Activated CD4-positive, alpha-beta T cell treated with anti-CD3 and anti-CD28 coated beads, Interleukin-2, amount 50 U/mL, for 1 hour (primary cell): ENCODE measurements at places on chromosomes 5 and 9.

DNA sequence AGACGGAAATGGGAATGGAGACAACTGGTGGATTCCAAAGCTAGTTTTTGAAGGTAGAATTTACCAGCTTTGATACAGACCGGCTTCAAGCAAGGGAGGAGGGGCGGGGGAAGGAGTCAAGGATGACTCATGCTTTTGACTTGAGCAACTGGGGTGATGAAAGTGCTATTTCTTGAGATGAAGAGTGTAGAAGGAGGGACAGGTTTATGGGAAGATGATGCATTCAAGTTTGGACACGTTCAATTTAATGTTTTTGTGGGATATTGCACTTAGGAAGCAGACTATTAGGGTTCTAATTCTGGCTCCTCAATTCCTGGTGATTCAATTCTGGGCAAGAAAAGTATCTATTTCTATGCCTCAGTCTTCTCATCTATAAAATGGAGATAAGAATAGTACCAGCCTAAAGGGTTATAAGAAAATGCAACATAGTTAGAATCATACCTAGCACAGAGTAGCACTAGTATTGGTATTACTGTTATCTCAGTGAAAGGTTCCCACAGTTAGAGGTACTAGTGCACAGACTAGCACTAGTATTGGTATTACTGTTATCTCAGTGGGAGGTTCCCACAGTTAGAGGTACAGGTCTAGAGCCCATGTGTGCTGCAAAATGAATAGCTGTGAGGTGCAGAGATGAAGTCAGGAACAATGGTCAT, 4.6 kb downstream of the NIPAL4 start:
- peak; percentile 13 for DNase-seq

DNA sequence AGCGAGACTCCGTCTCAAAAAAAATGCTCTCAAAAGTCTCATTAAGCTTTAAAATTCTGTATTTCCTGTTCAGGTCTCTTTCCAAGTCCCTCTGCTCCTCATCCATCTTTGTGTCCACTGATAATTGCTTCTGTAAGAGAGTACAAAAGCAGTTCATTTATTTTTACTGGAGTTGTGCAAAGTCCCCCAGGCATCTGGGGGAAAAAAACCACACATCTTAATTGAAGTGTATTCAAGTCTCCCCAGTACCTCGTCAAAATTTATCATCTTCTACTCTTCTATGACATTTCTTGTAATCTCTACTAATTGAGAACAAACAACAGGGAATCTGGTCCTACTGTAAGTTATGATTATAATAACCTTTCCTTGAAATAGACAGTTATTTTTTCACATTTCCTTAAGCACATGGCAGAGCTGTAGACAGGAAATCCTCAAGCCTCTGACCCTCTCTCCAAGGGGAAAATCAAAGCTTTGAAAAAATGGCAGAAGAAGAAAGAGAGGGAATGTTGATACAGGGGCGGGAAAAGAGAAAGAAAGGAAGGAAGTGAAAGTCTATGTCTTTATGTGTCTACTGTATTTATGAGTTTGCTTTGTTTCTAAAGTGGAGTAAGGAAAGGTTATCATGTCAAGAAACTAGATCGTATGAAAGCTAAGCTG, 51.5 kb downstream of the RAI14 start:
- DNase-seq, result no peak

DNA sequence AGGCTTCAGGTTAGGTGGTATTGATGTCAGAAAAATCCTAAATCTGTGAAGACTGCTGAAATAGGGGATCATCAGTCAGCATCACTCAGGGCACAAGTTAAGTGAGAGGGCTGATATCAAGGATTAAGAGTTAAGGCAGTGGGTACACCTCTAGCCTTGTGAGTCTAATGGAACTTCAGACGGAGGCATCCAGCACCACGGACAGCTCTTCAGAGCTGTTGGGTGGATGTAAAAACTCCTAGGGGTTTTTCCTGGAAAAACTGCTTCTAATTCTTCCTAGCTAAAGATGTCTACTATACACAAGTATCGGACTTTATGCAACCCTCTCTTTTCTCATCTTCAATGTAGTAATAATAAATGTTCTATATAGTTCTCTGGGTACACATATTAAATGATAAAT, 165.9 kb downstream of the SH3GL2 start:
- no peak for DNase-seq

- DNase-seq, result no peak
Measured at GRCh38 chr5:45642370-45642769, 53.8 kb downstream of the HCN1 start.

GRCh38 chr5:14457476-14457875, 124.1 kb upstream of the OTULINL start:
- no peak for DNase-seq

GRCh38 chr5:163807781-163808180, 302.4 kb downstream of the MAT2B start:
- no peak for DNase-seq

- DNase-seq, result peak; percentile 61
Measured at GRCh38 chr9:100028201-100028784, 70.5 kb downstream of the ERP44 start.

DNA sequence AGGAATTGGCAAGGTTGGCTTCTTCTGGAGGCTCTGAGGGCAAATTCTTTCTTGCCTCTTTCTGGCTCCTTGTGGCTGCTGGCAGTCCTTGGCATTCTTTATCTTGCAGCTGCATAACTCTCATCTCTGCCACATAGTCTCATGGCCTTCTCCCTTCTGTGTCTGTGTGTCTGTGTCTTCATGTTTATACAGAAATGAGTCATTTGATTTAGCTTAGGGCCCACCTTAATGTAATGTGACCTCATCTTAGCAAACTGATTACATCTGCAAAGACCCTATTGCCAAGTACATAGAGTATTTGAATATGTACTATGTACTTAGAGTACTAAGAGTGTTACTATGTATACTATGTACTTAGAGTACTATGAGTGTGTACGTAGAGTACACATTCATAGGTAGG, 122.5 kb downstream of the RFK start:
- no peak for DNase-seq

- no peak for DNase-seq
Measured at GRCh38 chr9:137955224-137955570, 77.6 kb downstream of the CACNA1B start.

DNA sequence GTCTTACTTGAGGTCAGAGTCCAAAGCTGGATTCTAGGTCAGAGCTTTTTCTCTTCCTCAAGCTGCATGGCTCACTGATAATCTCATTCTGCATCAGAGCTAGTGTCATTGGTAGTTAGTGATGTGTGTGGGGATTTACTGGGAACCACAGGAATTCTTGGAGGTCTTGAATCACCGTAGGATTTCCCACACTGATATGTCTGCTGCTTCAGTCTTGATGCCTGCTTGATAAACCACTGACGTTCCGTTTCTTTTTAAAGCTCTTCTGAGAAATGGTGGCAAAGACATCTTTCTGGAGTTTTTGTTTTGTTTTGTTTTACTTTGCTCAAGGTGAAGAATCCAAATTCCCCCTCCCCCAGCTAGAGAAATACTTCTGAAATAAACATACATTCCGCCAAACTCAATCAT, 1.2 kb upstream of the GARIN3 start:
- no peak for DNase-seq

DNA sequence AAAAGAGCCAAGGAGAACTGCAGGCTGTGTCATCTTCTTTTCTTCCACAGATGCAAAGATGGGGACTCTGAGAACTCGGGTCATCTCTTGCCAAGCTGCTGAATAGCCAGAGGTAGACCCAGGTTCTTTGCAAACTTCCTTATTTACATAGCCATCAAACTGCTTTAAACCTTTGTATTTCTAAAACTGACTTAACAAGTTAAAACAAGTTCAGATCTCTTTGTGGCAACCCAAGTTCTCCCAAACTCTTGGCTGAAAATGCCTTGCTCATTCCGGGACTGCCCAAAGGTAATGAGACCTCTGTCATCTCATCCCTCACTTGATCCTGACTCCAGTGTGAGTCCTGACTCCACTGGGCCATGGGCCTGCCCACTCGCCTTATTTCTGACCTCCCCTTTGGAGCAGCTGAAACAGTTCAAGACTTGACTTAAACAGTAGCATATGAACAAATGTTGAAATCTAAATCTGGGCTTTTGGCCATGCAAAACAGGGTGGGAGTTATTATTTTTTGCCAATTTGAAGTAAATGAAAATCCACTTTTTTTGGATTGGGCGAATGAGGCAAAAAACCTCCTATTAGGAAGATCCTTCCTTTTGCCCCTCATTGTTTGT, 50.6 kb downstream of the FBXL7 start:
- DNase-seq, result no peak

GRCh38 chr5:121053055-121053985, 589.2 kb downstream of the PRR16 start:
- no peak for DNase-seq

- DNase-seq, result no peak
Measured at GRCh38 chr5:10746711-10747110, 14.3 kb downstream of the DAP start.

- DNase-seq, result no peak
Measured at GRCh38 chr5:43627028-43627427, 24.0 kb downstream of the NNT start.

- no peak for DNase-seq
Measured at GRCh38 chr5:35438288-35438687, 179.4 kb upstream of the SPEF2 start.

DNA sequence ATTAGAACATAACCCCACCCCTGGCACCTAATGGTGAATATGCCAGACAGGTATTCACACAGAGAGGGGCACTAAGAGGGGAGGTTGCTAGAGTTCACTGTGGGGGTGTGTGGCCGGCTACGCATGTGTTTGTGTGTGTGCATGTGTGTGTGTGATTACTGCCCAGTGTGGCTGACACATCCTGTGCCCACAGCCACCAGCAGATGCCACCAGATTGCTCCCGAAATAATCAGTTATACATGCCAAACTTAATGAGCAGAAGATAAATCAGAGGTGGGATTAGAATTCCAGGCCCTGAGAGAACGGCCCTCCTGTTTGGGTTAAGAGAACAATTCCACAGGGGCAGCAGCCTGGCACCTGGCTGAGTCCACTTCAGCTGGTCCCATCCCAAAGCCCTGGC, 91.8 kb upstream of the TBCA start:
- no peak for DNase-seq

GRCh38 chr9:127555840-127556820, 55.9 kb upstream of the STXBP1 start:
- DNase-seq, result peak; percentile 44

DNA sequence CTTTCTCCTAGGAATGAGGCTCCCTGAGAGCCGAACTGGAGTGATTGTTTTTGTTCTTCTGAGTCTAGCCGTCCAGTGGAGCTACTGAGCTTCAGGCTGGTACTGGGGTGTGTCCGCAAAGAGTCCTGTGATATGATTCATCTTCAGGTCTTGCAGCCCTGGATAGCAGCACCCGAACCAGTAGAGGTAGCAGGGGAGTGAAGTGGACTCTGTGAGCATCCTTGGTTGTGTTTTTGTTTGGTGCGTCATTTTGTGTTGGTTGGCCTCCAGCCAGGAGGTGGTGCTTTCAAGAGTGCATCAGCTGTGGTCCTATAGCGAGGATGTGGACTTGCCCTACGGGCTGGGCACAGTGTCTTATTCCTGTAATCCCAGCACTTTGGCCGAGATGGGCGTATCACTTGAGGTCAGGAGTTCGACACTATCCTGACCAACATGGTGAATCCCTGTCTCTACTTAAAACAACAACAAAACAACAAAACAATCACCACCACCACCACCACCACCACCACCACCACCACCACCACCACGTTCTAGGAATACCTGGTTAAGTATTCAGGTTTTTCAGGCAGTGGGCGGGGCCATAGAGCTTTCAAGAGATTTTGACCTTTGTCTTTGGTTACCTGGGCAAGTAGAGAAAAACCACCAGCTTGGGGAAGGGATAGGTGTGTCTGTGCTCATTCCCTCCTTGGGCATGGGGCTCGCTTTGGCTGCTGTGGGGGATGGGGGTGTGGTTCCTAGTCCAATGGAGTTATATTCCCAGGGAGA, 154.0 kb downstream of the WDR70 start:
- no peak for DNase-seq

DNA sequence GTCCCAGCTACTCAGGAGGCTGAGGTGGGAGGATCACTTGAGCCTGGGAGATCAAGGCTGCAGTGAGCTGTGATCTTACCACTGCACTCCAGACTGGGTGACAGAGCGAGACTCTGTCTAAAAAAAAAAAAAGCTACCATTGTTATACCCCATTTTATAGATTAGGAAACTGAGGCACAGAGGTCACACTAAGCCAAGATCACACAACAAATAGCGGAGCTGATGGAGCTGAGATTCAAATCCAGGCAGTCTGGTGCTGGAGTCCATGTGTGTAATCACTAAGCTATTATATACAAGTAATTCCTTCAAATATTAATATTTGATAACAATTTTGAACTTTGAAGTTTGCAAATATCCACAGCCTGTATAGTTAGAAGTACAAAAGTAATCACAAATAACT, 6.0 kb upstream of the SLC12A2 start:
- no peak for DNase-seq

- DNase-seq, result no peak
Measured at GRCh38 chr9:103731541-103731940, 362.6 kb upstream of the SMC2 start.

DNA sequence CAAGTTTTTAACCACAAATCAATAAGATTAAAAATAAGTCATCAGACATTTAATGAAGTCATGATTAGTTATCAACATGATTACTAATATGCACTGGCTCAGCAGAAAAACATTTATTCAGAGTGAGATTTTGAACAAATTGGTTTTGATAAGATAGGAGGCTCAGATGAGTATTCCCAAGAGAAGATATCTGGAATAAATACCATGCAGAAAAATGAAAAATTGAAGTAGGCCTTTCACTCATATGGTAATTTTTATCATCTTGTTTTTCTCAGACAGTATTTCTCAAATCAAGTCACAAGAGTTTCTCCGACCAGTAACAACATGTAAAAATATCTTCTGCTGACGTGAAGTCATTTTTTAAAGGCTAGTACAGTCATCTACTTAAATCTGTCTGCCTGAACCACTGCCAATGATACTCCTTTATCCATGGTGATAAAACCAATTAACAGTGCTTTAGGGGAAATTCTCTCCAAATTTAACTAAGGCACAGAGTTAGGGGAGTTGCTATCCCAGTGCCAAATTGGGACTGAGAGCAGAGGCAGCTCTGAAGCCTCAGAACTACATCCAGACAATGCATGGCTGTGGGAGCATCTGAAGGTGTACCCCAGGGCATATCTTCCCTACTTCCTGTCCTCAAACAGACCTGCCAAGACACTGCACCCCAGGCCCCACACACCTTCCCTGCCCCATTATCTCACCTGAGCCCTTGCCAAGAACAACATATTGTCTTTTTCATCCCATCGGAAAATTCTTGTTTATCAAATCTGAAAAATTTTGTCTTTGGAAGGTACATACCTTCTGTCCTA, 105.5 kb upstream of the TSLP start:
- DNase-seq, result no peak

DNA sequence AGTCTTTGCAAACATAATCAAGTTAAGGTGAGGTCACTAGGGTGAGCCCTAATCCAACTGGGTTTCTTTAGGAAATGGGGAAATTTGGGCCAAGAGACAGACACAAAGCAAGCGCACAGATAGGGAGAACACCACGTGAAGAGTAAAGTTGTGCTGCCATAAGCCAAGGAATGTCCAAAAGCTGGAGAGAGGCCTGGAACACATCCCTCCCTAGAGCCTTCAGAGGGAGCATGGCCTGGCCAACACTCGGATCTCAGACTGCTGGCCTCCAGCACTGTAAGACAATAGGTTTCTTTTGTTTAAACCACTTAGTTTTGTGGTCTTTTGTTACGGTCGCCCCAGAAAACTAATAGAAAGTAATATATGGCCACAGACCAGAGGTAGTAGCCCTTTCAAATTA, 8.1 kb upstream of the ROR2 start:
- no peak for DNase-seq
